Activated naive CD4-positive, alpha-beta T cell treated with anti-CD3 and anti-CD28 coated beads, Interleukin-2, amount 10 ng/mL, durations not matched to agents 7 days and 5 days (primary cell): ENCODE measurements at places on chromosomes 7 and 10.
A peak's percentile ranks its signal among the peaks of the same experiment; 100 is the strongest.

DNA sequence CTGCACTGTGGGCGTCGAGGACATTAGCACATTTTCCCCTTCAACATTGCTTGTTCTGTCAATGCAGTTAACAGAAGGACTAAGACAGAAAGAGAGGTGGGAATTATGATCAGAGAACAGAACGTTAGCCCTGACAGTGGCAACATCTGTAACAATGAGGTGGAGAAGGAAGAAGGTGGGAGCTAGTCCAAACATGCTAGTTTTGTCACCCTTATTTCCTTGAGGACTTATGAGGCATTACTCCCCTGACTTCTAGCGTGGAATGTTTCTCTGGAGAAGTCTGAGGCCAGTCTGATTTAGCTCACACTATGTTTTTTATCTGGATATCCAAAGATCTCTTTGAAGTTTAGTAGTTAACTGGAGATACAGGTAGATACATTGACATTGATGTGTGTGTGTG lies 73.4 kb downstream of the ZMYND11 start:
- DNase-seq: no peak

GRCh38 chr10:31926160-31926559 lies 2.5 kb downstream of the ARHGAP12 start:
- no peak for DNase-seq

- no peak for DNase-seq
Observed at GRCh38 chr7:1893036-1893435, 223.0 kb downstream of the ELFN1 start.

DNA sequence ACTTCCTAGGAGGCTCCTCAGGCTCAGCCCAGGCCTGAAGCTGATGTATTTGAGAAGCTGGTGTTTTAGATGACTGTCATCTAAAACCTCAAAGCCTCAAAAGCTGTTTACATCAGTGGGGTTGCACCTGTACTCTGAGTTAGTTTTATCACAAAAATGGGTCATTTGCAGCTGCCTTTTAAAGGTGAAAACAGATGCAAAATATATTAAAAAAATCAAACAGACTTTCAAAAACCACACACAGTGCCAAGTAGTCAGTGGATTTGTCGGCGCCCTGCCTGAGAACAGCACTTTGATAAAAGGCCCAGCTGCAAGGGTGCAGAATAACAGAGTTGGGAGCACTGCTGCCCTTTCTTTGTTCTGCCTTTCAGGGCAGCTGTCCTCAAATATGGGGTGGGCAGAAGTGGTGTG lies 103.0 kb downstream of the VOPP1 start:
- DNase-seq: peak; percentile 60

GRCh38 chr7:156832195-156832877 lies 60.6 kb downstream of the LMBR1 start:
- DNase-seq: no peak

GRCh38 chr10:88008866-88009470 lies 145.5 kb downstream of the PTEN start:
- no peak for DNase-seq

- no peak for DNase-seq
Observed at GRCh38 chr7:4707980-4708411, 25.9 kb downstream of the FOXK1 start.

- DNase-seq: peak; percentile 62
Observed at GRCh38 chr7:94436018-94436604, 41.4 kb downstream of the COL1A2 start.

GRCh38 chr7:113071465-113071864 lies 15.2 kb downstream of the GPR85 start:
- no peak for DNase-seq

DNA sequence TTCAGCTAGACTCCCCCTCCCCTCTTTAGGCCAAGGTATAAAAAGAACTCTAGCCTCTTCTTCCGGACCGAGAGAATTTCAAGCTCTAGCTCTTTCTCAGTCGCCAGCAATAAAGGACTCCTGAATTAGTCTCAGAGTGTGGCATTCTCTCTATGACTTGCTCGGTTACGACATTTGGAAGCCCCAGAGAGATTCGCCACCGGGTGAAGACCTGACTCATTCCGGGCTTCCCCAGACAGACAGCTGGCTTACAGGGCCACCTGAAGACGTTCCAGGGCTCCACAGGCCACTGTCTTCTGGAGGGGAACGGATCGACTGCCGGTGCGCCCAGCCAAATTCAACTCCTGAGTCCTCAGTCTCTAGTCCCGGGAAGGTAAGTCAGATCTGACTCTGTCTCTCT lies at the start of gene AKR1B15:
TSS of gene AKR1B15 (plus strand) at position 234 of the 400 bp plus-strand sequence. CDS start 15,510 bp downstream, outside the sequence.
- no peak for DNase-seq

DNA sequence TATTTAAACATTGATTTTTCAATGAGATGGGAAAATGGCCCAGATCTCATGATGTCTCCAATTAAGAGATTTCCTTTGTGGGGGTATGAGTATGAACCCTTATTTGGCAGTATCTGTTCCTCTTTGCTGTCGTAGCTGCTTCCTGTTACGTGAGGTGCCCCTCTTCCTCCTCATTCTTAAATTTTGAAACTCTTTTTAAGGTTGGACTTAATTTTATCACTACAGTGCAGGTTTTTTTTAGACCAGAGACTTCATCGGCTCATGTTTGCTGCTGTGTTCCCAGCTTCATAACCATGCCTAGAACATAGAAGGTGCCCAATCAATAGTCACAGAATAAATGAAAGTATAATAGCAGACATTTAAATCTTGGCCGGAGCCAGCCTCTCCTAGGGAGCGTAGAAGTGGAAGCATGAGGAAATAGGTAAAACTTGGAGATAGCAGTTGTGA lies 2.4 kb downstream of the MIOS start:
- peak; percentile 30 for DNase-seq

- no peak for DNase-seq
Observed at GRCh38 chr7:140247559-140247958, 70.8 kb upstream of the KDM7A start.
